ENCODE measurements at places on chromosomes 12 and 14. TPM values are rescaled to one million over a fixed set of nuclear protein-coding genes. Genes with fewer than 3 reads are reported as not detected.

The KLRB1 gene
- total RNA-seq = not detected

The ARMH4 gene
- total RNA-seq = 9.1 TPM

The SMIM41 gene
- total RNA-seq = 0.39 TPM

The MSRB3 gene
- total RNA-seq = 67.8 TPM

The SMOC1 gene
- total RNA-seq = 96.4 TPM

The CIROP gene
- total RNA-seq = not detected

The SDR9C7 gene
- total RNA-seq = not detected

The ART4 gene
- total RNA-seq = 0.11 TPM

The AMN gene
- total RNA-seq = 0.13 TPM

The HAL gene
- 0.11 TPM for total RNA-seq

The UBC gene
- 1,315 TPM for total RNA-seq

The C14orf39 gene
- total RNA-seq = 0.86 TPM

The LBHD2 gene
- not detected for total RNA-seq
